GM13976 (cell line): ENCODE measurements at places on chromosomes 1 and 21.

DNA sequence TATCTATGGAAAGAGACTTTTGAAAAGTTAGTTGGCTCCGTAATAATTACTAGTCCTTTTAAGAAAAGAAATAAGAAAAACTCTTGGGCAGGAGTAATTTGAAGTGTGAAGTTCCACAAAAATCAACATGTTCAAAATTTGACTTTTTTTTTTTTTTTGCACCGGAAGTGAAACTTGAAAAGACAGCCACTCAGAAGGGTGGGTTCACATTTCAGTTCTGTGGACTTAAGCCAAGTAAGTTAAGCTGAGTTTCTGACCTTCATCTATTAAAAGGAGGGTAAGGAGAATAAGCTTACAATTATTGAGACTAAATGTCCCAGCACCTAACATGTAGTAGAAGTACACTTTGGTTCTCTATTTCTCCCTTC, 11.0 kb downstream of the RO60 start:
- no peak for DNase-seq

- peak; percentile 60 for DNase-seq
These were observed 532 bp downstream of the ERO1B start for GRCh38 chr1:236281198-236281653.

- peak; percentile 72 for DNase-seq
These were observed 9.2 kb upstream of the KCNQ4 start for GRCh38 chr1:40774266-40774998.

DNA sequence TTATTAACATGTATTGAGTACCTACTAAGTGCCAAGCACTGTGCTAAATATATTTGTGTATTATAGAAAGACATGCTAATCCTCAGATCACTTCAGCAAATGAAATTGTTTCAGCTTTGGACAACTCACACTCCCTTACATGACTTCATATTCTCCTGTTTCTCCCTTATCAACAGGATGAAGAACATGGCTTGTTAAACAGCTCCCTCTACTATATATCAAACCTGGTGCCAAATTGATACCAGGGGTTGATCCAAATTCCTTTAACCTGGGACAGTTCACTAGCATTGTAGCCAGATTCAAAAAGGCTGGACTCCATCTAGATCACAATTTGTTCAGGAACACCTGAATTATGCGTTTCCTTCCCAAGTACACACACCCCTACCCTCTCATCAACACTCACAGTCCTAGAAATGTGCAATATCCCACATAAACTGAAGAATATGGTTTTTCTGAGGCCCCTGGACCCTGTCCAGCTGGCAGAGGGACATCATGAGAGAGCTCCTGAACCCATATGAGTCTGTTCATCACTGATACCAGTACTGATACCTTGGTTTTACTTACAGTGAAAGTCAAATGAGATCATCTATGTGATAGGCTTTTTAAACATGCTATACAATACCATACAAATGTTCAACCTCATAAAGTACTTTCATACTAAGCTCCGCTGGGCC, 47.0 kb upstream of the PALMD start:
- no peak for DNase-seq

- no peak for DNase-seq
These were observed 59.3 kb downstream of the AK4 start for GRCh38 chr1:65207317-65207716.

DNA sequence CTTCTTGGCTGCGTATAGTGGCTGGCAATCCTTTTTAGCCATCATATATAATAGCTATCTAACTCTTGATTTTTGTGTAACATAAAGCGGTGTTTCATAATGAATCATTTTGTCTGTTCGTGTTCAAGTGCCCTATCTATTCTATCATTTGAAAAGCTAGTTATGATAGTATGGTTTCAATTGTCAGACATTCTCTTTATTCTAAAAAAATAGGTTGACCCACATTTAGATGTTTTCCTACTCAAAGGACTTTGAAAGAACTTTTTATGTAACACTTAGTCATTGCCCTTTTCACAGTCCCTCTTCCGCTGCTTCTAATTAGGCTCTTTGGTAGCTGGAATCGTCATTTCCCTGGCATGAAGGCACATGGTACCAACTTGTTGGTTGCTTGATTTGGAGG, 272.2 kb upstream of the B3GALT2 start:
- no peak for DNase-seq

GRCh38 chr1:246629030-246629429, 62.8 kb downstream of the CNST start:
- peak; percentile 57 for DNase-seq

DNA sequence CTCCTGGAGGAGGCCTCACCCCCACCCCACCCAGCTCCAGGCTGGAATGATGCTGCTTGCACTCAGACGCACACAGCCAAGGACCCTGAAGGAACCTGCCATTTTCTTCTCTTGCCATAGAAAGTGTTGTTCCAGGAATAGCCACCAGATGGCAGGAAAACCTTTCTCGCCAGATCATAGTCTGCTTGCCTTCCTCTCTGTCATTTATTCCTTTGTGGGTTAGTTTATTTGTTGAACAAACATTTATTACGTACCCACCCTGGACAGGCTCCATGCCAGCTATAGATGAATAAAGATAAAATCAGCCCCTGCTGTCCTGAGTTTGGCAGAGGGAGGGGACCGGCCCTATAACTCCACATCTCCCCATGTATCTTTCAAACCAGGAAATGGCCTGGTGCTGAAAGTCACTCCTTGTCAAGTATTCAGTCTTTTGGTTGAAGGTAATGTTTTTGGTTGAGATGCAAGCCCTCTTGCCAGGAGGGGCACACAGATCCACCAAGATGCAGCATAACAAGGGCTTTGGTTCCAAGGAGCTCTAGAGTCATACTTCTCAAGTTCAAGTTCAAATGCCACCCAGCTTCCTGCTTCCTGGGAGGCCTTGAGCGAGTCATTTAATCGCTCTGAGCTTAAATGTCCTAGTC, 7.0 kb upstream of the KCNC4 start:
- DNase-seq = peak; percentile 79

DNA sequence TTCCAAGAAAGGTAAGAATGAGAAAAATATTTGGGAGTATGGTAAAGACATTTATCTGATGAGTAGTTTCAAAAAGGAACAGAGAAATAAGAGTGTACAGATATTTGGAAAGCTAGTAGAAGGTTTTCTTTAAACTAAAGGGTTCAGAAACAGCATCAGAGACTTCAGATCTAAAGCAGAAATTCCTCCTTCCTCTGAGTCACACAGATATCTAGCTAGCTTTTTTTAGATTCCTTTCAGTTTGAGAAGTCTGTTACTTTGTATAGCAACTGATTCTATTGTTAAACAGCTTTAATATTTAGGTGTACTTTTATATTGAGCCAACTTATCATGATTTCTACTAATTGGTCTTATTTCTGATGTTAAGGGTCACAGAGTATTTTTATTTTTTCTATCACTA, 4.7 kb downstream of the AMY2B start:
- DNase-seq = no peak

DNA sequence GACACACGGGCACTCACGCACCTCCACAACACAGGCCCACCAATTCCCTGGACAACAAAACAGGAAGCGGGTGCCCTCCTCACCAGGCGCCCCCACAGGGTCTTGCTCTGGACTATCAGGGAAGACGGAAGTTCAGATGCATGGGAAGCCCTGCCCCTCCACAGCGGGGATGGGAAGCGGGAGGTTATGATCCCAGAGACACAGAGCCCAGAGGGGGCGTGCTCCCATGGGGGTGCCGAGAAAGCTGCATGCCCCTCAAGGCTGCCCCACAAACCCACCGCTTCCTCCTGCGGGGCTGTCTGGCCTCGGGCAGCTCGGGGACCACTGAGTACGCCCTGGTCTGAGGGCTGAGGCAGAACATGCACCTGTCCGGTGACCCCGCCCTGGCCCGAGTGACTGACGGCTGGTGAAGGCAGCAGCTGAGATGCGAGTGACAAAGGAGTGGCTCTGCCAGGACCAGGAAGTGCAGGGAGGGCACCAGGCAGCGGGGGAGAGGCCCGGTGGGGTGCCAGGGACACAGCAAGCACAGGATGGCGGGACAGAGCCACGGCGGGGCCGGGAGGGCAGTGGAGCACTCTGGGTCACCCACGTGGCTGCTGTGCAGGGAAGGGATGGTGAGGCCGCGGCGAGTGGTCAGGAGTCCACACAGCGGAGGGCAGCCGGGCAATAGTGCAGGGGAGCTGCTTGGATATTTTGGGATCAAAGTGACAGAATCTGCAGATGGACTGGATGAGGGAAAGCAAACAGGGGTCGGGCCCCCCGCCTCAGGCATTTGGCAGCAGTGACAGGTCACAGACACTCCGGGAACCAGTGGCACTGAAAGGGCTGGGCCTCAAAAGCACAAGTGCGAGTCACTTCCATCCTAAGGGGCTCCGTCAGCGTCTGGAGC, 18.6 kb downstream of the NADK start:
- DNase-seq = no peak

DNA sequence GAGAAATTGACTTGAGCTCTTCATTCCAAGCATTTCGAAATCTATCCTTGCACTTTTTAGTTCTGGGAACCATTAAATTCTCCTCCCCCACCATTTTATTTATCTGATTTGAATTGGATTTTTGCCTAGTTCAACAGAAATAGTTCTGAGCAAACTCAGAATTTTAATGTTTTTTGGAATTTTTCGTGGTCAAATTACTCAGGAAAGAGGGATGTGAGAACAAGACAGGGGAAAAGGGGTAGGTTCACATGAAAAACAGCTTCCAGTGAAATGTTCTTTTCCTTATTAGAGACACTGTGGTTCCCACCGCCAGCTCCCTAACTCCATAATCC, 5.7 kb upstream of the ZNF697 start:
- no peak for DNase-seq

DNA sequence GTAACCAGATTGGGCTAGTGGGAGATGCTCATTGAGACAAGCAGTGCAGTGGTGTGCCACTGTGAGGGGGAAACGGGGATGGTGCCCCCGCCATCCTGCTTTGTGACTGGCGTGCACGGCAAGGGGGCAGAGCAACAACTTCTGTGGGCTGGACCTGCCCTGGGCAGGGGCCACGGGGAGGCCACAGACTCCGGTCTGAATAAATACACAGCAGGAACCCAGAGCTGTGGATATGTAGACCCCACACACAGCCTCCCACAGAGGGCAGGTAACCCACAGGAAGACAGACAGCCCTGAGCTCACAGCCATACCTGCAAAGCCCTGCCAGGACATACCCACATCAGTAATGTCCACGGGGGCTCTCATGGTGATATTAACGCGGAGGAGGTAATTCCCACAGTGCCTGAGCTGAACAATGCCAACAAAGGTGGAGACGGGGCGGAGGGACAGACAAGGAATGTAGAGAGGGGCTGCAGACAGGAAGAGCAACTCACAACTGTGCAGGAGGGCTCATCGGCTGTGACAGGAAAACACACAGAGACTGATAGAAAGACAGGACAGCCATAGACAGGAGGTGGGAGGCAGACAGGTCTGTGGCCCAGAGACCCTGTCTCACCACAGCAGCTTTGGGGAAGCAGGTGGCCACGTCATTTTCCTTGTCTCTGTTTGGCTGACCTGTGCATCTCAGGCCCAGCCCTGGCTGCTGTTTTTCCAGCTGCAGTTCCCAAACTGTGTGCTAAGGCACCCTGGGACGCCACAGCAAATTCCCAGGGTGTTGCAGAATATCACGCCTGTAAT, 4.9 kb upstream of the WNT3A start:
- DNase-seq = no peak

GRCh38 chr1:43484367-43484766, 30.6 kb upstream of the HYI start:
- DNase-seq = no peak

GRCh38 chr1:65360648-65361047, 51.3 kb downstream of the DNAJC6 start:
- DNase-seq = no peak

DNA sequence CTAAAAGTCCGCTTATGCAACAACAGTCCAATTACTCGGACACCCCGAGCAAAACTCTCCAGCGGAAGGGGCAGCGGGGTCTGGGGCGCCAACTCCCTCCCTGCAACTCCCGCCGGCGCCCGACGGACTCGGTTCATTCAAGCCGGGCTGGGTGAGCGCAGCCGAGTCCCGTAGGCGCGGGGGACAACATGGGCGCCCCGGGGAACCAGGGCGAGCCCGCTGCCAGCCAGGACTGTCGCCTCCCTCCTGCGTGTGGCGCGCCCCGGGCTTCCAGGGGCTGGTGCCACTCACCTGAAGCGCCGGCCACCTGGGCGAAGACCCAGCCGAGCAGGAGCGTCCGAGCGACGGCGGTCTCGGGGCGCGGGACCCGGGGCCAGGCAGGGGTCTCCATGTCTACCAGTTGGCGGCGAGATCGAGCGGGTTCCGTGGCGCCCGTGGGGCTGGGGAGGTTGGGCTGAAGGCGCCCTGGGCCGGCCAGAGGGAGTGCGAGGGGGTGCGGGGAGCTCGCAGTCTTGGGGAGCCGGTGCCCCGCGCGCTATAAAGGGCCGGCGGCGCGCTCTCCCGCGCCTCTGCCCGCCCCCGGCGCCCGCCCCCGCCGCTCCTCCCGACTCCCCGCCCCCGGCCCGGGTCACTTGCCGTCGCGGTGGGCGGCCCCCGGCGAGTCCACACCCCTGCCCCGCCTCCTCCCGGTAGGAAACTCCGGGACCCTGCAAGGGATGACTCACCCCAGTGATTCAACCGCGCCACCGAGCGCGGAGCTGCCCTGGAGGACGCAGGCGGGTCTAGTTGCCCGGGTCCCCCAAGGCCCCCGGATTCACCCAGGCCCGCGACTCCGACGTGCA, at the start of gene F3:
F3 (minus strand) TSS at position 514 of the 842 bp plus-strand sequence; CDS start at position 391, 123 bp downstream.
- peak; percentile 78 for DNase-seq

DNA sequence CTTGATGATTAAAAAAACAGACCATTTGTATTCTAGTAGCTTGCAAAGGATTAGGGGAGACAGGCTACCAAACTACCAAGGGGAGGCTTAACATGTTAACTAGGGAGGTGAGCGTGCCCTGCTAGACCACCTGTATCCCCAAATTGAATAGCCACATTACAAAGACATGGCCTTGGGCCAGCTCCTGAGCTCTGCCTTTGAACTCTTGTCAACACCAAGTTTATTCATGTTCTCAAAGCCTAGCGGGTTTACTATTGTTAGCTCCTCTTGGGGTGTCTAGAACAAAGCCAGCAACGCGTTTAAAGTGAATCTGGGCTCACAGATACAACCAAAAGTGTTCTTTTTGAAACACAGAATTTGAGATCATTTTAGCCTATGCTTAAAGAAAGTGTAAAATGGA, 36.3 kb downstream of the SMYD2 start:
- DNase-seq = no peak

DNA sequence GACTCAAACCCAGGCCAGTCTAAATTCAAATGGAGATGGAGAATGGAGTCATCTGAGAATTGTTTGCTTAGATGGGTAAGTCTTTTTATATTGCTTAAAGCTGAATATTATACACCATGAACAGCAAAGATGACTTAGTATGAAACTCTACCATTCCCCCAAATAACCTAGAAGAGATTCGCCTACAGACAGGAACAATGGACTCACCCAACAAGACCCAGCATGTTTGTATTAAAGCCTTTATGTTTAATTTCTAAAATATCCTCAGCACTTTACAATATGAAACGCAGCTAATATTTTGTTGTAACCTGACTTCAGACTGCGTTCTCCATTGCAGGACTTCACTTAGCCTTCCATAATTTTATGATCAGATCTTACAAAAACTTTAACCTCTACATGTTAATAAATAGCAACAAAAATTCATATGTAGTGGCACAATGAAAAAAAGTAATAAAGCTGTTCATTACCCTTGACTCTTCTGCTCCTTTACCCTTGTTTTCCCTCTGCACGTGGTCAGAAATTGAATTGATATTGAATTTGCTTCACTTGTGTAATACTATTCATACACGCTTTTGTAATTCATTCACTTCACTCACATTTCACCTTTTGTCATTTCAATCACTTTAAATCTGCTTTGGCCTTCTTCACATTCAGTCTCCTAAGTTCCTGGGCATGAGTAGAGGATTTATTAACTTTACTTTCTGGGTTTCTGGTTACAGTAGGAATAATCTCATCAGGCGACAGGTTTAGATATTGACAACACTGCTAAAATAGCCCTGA, 177.3 kb upstream of the PTBP2 start:
- no peak for DNase-seq
